Activated CD8-positive, alpha-beta T cell treated with anti-CD3 and anti-CD28 coated beads, Interleukin-2, amount 10 ng/mL, durations not matched to agents 7 days and 5 days (primary cell): ENCODE measurements at places on chromosomes 1 and 21.

DNA sequence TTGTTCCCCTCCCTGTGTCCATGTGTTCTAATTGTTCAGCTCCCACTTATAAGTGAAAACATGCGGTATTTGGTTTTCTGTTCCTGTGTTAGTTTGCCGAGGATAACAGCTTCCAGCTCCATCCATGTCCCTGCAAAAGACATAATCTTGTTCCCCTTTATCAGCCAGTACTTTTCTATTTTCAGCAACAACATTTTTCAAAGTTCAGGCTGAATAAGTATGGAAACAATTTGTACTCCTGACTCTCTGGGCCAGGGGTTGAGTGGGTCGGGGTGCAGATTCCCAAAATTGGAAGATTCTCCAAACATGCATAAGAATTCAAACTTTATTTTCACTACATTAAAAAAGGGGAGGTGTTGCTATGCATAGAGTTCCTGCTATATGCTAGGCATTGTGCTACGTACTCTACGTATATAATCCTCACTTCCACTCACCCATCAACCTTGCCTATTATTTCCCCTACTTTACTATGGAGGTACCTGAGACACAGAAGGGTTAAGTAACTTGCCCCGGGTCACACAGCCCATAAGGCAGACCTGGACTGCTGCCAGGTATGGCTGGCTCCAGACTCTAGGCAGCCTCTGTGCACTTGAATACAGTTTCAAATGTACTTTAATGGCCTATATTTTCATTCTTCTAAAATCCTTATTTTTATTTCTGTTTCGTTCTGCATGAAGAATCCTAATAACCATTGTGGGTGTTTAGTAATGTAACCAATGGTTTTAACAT, 117.1 kb upstream of the C8B start:
- no peak overlapping the region for H3K4me3 ChIP-seq
- no peaks in the 10 kb centered on the region for H3K4me1 ChIP-seq
- DNase-seq: no peak

- H3K4me3 ChIP-seq: no peak overlapping the region
- no peak overlapping the region for H3K27ac ChIP-seq
- H3K36me3 ChIP-seq: peaks cover 3% of the 10 kb centered on the region
- no peaks in the 10 kb centered on the region for H3K27me3 ChIP-seq
- no peak for DNase-seq
Measured at GRCh38 chr1:5901841-5902240, 90.4 kb downstream of the NPHP4 start.

DNA sequence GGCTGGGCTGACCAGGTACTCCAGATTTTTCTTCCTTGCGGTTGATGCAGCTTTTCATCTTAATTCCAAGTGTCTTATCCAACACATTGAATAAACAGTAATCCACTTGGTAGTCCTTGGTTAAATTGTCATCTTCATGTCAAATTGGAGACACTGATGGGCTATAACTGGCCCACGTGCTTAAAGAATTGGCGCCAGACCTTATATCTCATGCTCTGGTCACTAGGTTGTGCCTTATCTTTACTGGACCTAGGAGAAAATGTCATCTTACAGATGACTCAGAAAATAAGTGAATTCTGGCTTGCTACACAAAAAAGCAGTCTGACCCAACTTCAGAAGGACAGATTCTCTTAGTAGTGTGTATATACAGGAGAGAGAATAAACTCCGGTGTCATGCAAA, 16.2 kb downstream of the LRRC42 start:
- H3K36me3 ChIP-seq: peaks cover 39% of the 10 kb centered on the region
- peaks cover 3% of the 10 kb centered on the region for H3K4me1 ChIP-seq
- DNase-seq: no peak
- H3K27me3 ChIP-seq: no peaks in the 10 kb centered on the region

GRCh38 chr1:173415490-173415889, 61.6 kb upstream of the PRDX6 start:
- H3K36me3 ChIP-seq: peaks cover 9% of the 10 kb centered on the region
- H3K4me3 ChIP-seq: no peak overlapping the region
- DNase-seq: no peak
- no peak overlapping the region for H3K27ac ChIP-seq

- no peak overlapping the region for H3K27ac ChIP-seq
- peak; percentile 59 for DNase-seq
- H3K4me1 ChIP-seq: no peaks in the 10 kb centered on the region
- no peaks in the 10 kb centered on the region for H3K36me3 ChIP-seq
Measured at GRCh38 chr21:39715804-39716397, 29.1 kb upstream of the IGSF5 start.

DNA sequence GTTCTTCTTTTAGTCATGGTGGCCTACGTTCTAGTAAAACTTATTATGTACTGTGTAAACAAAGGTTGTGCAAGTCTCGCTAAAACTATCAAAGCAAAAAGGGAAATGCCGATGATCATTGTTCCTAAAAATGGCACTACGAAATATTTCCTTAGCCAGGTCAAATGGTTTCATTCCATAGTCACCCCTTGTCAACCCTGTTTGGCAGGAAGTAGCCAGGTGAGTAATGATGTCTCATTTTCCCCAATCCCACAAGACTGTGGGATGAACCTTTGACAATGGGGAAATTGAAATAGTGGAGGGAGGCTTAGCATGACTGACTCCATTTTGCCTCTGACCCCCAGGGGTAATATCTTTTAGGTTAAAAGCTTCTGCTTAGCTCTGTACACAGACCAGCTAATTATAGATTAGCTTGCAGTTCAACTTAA, 5.6 kb upstream of the REN start:
- no peaks in the 10 kb centered on the region for H3K4me1 ChIP-seq
- H3K27me3 ChIP-seq: no peaks in the 10 kb centered on the region
- H3K4me3 ChIP-seq: no peak overlapping the region
- H3K36me3 ChIP-seq: peaks cover 3% of the 10 kb centered on the region
- DNase-seq: no peak
- H3K27ac ChIP-seq: no peak overlapping the region

DNA sequence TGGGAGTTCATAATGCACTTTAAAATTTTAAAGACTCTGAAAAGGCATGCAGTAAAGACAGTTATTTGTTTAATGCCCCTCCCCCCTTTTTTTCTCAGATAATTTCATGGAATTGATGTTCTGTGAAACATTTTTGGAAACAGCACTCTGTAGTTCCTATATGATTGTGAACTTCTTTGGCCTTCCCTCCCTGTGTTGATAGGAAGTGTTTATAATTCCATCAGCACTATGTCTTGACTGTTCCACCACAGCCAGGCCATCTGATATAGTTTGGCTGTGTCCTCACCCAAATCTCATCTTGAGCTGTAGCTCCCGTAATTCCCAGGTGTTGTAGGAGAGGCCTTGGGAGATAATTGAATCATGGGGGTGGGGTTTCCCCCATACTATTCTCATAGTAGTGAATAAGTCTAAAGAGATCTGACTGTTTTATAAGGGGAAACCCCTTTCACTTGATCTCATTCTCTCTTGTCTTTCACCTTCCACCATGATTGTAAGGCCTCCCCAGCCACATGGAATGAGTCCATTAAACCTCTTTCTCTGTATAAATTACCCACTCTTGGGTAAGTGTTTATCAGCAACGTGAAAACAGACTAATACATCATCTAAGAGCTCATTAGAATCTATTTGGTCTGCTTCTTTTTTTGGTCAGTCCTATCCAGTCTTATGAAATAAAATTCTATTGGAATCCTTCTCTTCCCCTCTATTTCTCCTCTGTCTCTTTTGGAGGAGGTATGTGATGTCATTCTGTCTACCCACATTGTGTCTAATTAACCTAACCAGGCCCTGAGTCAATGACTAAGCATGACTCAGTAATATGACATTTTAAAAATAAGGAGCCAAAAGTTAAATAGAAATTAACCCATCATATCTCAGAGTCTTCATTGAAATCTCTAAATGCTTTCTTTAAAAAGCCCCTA, 8.9 kb downstream of the CCDC185 start:
- H3K4me1 ChIP-seq: no peaks in the 10 kb centered on the region
- H3K27ac ChIP-seq: no peak overlapping the region
- H3K27me3 ChIP-seq: no peaks in the 10 kb centered on the region
- H3K36me3 ChIP-seq: no peaks in the 10 kb centered on the region

GRCh38 chr1:88009916-88010315, 674.2 kb upstream of the PKN2 start:
- H3K27ac ChIP-seq: no peak overlapping the region
- no peaks in the 10 kb centered on the region for H3K36me3 ChIP-seq
- H3K4me3 ChIP-seq: no peak overlapping the region
- H3K4me1 ChIP-seq: no peaks in the 10 kb centered on the region
- DNase-seq: no peak

DNA sequence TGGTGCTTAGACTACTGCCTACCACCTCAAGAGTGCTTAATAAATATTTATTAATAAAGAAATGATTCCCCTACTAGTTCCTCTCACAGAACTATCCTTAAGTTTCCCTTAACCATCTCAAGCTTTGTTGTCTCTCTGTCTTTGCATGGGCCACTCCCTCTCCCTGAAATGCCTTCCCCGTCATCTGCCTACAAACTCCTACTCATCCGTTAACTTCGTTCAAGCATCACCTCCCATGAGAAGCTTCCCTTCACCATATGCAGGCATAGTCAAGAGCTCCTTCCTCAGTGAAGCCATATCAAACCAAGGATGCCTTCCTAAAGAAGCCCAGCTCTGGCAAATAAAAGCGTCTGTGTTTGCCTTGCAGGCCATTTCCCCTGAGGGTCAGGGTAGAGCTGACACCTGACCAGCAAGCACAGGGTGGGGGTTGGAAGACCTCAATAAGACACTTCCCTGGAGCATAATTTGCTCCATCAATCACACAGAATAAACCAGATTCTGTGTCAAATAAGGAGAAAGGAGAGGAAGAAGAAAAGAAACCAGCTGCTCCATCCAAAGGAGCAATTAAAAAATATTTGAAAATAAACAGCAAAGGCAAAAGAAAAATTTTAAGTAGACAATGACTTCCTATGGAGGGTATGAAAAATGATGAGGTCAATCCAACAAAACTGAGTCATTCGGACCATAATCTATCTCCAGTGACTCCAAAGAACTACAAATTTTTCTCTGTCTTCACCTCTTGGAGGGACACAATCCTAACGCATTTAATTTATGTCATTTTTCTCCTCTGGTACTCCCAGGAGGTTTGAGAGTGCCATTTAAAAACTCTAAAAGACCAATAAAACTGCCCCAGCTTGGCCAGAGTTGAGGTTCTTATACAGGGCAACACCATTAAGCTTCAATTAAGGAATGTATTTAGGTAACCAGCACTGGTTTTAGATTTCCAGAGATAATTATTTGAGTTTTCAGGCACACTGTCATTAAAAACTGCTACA, 303.6 kb downstream of the KCNH1 start:
- H3K4me3 ChIP-seq: no peak overlapping the region
- H3K27me3 ChIP-seq: peaks cover 12% of the 10 kb centered on the region
- DNase-seq: no peak
- H3K27ac ChIP-seq: no peak overlapping the region
- H3K36me3 ChIP-seq: no peaks in the 10 kb centered on the region

GRCh38 chr1:246074421-246074820, 432.7 kb downstream of the SMYD3 start:
- no peak overlapping the region for H3K27ac ChIP-seq
- H3K27me3 ChIP-seq: no peaks in the 10 kb centered on the region
- no peak overlapping the region for H3K4me3 ChIP-seq
- peaks cover 2% of the 10 kb centered on the region for H3K36me3 ChIP-seq
- peaks cover 4% of the 10 kb centered on the region for H3K4me1 ChIP-seq
- DNase-seq: no peak

DNA sequence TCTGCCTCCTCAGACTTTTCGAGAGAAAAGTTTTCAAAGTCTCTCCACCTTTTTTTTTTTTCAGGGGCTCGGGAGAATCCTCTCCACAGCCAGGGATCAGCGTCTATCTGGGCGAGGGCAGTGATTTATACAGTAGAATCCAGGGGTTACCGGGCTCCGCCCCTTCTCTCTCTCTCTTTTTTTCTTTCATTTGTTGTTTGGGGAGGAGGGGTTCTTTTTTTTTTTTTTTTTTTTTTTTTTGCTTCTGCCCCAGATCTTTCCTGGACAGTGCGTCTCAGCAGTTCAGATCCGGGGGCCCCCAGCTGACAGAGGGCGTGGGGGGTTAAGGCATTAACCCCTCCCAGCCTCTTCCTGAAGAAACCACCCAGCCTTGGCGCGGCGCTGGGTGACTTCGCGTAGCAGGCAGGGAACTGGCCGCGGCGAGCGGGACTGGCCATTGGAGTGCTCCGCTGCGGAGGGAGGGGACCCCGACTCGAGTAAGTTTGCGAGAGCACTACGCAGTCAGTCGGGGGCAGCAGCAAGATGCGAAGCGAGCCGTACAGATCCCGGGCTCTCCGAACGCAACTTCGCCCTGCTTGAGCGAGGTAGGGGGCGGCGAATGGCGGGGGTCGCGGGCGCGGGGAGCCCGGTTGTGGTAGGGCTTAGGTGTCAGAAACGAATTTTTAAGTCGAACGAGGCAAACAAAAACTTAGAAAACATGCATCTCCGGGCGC, at the start of gene S1PR1:
Gene S1PR1 (plus strand): TSS at position 504 of the 713 bp plus-strand sequence. CDS start 1,966 bp downstream, outside the sequence.
- H3K27ac ChIP-seq: peak within 1 kb of the TSS; percentile 96
- peak within 1 kb of the TSS; percentile 98 for H3K4me3 ChIP-seq
- DNase-seq: peak; percentile 79
- H3K4me1 ChIP-seq: peaks cover 62% of the 10 kb centered on the region
- no peaks in the 10 kb centered on the region for H3K27me3 ChIP-seq
